ENCODE measurements at places on chromosomes 2 and 18.

DNA sequence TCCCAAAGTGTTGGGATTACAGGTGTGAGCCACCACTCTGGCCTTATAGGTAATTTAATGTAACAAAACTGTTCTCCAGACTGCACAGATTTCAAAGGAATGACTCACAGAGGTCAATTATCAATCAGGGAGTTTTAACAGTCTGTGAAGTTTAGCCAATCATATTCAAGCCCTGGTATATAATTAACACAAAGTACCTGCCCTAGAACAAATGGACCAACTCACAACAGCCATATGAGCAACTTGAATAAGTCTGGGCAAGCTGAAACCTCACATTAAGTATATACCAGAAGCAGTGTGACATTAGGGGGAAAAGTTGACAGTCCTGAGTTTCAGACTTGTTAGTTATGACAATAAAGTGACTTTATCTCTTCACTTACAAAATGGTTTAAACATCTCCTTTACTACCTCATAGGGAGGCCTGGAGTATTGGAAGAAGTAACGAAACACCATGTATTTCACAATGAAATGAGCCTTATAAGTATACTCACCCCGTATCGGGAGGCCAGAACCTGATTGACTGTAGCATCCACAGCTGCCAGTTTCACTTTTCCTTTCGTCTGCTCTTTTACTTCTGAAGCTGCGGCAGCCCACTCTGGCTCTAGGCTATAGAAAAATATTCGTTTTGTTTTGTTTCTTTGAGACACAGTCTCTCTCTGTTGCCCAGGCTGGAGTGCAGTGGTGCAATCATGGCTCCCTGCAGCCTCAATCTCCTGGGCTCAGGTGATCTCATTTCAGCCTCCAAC lies 22.2 kb downstream of the PDIA6 start:
- no peak for DNase-seq

DNA sequence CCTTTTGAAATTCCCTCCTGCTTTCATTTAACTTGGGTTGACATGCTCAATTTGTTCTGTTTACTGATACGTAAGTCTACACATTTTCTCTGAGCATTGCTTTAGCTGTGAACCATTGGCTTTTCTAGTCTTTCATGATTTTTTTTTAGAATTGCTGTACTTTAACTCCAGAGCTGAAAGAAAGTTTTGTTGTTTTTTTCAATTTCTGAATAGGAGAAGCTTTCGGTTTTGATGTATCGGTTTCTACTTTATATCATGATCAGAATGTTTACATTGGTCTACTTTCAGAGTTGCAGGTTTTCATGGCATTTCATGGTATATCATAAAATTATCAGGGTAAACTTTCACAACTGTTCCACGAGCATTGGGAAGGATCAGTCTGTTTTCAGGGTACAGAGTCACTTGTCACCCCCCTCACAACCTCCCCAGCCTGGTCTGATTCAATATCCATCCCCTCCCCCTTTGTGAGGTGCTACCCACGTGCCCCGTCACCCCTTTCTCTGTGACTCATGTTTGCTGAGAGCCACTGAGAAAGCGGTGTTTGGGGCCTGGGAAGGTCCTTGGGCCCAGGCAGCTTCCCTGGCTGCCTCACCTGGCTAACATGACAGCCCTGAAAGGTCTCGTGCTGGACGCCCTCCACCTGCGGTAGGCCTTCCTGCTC lies 7.0 kb downstream of the ASTL start:
- DNase-seq, result peak; percentile 34

GRCh38 chr2:163553601-163554000 lies 182.2 kb downstream of the FIGN start:
- DNase-seq, result no peak

- no peak for DNase-seq
These were observed 2.8 kb downstream of the TEX51 start for GRCh38 chr2:126901459-126901858.

DNA sequence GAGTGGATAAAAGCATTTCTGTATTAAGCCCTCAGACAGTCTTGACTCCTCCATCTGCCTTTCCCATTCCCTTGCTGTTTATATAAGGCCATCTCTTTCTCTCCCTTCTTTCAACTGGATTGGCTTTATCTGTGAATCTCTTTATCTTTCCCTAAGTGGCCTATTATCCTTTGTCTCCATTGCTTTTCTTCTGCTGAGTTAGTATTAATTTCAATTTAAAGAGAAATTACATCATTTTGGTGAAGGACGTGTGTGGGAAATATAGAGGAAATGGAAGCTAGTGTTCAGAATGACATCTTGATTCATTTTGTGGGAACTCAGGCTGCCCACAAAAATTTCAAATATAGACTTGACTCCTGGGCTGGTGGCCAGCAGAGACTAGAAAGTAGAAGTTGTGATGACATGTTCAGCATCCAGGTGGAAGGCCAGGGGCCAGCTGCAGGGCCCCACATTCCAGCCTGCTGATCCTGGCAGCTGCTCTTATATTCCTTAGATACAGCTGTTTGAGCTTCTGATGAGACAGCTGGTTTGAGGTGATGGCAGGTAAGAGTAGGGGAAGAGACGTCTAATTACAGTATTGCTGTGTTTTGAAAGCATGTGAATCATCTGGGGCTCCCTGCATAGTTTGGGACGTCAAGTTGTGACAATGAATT lies 52.3 kb downstream of the DIS3L2 start:
- no peak for DNase-seq

Measured in CD4-positive, alpha-beta T cell treated with Interleukin-6 for 4 hours (primary cell).